ENCODE measurements at places on chromosomes 16 and 17. TPM values are rescaled to one million over a fixed set of nuclear protein-coding genes. Genes with fewer than 3 reads are reported as not detected.

GRCh38 chr17:43911904-43912303 lies 4.6 kb upstream of the MPP2 start:
- H3K36me3 ChIP-seq: no peaks in the 10 kb centered on the region
- H3K27ac ChIP-seq: no peak overlapping the region
- DNase-seq: no peak
- no peak overlapping the region for H3K4me3 ChIP-seq
- no peaks in the 10 kb centered on the region for H3K4me1 ChIP-seq

DNA sequence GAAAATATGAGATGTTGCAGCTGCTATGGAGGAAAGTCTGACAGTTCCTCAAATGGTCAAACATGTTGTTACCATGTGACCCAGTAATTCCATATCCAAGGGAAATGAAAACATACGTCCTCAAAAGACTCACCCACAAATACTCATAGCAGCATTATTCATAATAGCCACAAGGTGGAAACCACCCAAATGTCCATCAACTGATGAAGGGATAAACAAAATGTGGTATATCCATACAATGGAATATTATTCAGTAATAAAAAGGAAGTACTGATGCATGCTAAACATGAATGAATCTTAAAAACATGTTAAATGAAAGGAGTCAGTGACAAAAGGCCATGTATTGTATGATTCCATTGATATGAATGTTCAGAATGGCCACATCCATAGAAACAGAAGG lies 140.2 kb downstream of the PITPNC1 start:
- DNase-seq: no peak
- H3K27ac ChIP-seq: no peak overlapping the region
- no peaks in the 10 kb centered on the region for H3K27me3 ChIP-seq
- no peak overlapping the region for H3K4me3 ChIP-seq

SMYD4 gene
- total RNA-seq: 6.1 TPM

GRCh38 chr17:41096055-41096454 lies 1.9 kb downstream of the KRTAP4-8 start:
- H3K4me3 ChIP-seq: no peak overlapping the region
- no peaks in the 10 kb centered on the region for H3K36me3 ChIP-seq
- no peak overlapping the region for H3K27ac ChIP-seq
- no peaks in the 10 kb centered on the region for H3K27me3 ChIP-seq
- no peak for DNase-seq

KRTAP4-9 gene
- total RNA-seq: not detected

DYNLRB2 gene
- 0.46 TPM for total RNA-seq

KATNIP gene
- total RNA-seq: 17.2 TPM

GRCh38 chr17:55926276-55926990 lies 175.6 kb downstream of the PCTP start:
- no peak overlapping the region for H3K4me3 ChIP-seq
- H3K36me3 ChIP-seq: no peaks in the 10 kb centered on the region
- H3K27me3 ChIP-seq: no peaks in the 10 kb centered on the region
- H3K27ac ChIP-seq: no peak overlapping the region
- H3K4me1 ChIP-seq: no peaks in the 10 kb centered on the region
- DNase-seq: no peak

DNA sequence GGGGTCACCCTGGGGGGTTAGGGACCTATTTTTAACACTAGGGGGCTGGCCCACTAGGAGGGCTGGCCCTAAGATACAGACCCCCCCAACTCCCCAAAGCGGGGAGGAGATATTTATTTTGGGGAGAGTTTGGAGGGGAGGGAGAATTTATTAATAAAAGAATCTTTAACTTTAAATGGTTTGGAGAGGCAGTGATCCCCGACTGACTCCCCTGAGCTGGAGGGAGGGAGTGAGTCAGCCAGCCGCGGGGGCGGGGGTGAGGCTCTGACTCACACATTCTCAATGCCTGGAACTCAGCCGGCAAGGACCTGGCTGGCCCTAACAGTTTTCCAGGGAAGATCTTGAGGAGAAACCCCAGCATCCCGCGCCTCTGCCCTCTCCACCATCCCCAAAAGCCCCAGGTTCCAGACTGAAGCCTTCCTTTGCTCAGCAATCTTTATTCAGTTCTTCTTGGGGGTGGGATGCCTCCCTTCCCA lies 1.5 kb downstream of the HCFC1R1 start:
- no peak overlapping the region for H3K4me3 ChIP-seq
- DNase-seq: peak; percentile 88
- H3K4me1 ChIP-seq: peaks cover 32% of the 10 kb centered on the region
- peak overlapping the region; percentile 97 for H3K27ac ChIP-seq
- H3K27me3 ChIP-seq: no peaks in the 10 kb centered on the region
- peaks cover 3% of the 10 kb centered on the region for H3K36me3 ChIP-seq

DNA sequence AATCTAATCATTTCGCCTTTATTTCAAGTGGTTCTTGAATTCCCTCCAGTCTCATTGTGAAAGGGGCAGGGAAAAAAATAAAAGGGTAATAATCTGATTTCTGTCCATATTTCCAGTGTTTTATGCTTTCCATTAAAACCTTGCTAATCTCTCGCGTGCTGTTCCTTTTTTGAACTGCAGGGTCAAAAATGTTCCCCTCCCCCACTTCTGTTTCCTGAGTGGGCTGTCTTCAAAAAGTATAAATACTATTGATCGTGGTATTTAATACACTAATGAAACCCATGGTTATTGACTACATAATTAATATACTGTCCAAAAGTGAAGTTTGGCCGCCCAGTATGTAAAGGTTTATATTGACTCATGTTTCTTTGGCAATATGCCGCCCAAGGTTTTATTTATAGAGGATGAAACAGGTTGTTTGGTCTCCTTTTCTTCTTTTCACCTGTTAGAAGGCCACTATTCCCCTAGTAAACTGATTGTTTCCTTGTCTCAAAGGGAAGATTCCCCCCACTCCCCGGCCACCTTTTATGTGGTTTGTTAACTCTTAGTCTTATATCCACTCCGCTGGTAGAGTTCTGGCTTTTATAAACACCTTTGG lies 69.7 kb downstream of the RPA1 start:
- no peaks in the 10 kb centered on the region for H3K4me1 ChIP-seq
- H3K4me3 ChIP-seq: no peak overlapping the region

DNA sequence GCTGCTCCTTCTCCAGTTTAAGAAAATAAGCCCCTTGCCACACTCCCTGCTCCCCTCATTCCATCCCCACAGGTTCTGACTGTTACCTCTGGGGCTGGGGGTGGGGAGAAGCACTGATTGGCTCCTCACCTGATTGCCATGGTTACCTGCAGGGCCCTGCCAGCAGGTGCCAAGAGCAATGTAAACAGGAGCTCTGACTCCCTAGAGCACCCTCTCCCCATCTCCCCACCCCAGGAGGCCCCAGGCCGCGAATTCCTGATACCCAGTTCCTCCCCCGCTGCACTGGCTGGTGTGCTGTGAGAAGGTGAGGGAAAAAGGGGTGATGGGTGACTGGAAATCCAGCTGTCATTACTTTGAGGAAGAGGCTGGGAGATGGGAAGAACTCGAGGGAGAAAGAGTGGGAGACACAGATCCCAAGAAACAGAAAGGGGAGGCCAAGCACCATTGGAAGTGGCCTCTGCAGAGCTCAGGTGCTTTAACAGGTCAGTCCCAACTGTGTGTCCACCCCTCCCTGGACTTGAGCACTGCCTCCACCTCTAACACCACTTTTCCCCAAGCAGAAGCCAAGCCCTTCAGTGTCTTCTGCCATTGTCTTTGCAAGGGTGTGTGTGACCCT lies 4.5 kb downstream of the PCGF2 start:
- H3K27me3 ChIP-seq: no peaks in the 10 kb centered on the region
- H3K4me1 ChIP-seq: peaks cover 48% of the 10 kb centered on the region
- peak overlapping the region; percentile 91 for H3K27ac ChIP-seq
- no peak overlapping the region for H3K4me3 ChIP-seq
- DNase-seq: no peak
- no peaks in the 10 kb centered on the region for H3K36me3 ChIP-seq

SLC9A5 gene
- total RNA-seq: 0.22 TPM

CCL5 gene
- 2.5 TPM for total RNA-seq

DNA sequence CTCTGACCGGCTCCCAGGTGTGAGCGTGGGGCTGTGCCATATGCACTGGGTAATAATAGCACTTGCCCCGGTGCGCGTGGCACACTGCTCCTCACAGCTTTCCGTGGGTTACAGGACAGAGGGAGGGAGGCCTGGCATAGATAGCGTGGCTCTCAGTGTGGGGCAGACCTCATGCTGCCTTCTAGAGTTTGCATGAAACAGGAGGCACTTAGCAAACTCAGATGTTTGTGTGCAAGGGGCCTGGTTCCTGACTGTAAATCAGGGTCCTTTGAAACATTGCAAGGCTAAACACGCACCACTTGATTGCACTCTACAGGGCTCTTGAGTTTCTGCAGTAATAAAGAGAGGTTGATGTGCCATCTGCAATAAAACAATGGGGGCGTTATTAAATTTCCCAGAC lies 101.7 kb downstream of the RPTOR start:
- H3K36me3 ChIP-seq: no peaks in the 10 kb centered on the region
- H3K4me3 ChIP-seq: no peak overlapping the region
- no peak for DNase-seq

- no peaks in the 10 kb centered on the region for H3K36me3 ChIP-seq
- no peak overlapping the region for H3K4me3 ChIP-seq
- no peak for DNase-seq
- H3K27ac ChIP-seq: no peak overlapping the region
- no peaks in the 10 kb centered on the region for H3K4me1 ChIP-seq
Observed at GRCh38 chr16:30366511-30366910, 3.8 kb downstream of the TBC1D10B start.

SLC6A2 gene
- 0.25 TPM for total RNA-seq

DNA sequence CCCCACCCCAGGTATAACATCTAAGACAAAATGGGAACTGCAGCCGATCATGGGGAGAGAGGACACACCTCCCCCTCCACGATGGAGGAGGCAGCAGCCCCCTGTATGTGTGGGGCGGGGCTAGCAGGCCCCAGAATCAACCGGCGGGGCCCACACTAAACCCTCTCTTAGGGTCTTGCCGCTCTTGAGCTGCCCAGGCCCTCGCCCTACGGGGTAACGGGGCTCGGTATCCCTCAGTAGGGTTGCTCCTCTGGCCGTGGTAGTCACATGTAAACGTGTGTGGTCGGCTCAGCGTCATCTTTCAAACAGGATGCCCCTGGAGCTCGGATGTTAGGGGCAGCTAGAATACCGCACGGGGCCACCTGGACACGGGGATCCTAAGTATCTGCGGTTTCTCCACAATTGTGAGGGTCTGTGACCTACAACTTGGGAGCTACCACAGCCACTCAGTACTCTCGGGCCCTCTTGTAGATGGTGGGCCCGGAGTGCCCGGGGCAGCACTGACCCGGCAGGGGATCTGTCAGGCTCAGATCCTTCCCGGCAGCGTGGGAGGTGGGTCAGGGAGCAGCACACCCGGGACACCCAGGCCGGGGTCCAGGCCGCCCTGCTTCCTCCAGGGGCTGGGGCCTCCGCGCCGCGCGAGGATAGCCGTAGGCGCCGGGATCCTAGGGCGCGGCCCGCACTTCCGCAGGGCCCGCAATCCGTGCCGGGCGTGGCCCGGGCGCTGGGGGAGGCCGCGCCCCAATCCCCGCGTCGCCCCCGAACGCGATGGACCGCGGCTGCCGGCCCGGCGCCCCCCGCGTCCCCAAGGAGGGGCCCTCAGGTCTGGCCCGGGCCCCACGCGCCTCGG lies 781 bp downstream of the ARHGDIA start:
- H3K27ac ChIP-seq: peak overlapping the region; percentile 97
- H3K27me3 ChIP-seq: no peaks in the 10 kb centered on the region
- H3K4me1 ChIP-seq: peaks cover 21% of the 10 kb centered on the region
- H3K4me3 ChIP-seq: peak overlapping the region; percentile 87

- no peaks in the 10 kb centered on the region for H3K4me1 ChIP-seq
- no peak overlapping the region for H3K4me3 ChIP-seq
- no peak for DNase-seq
- H3K27ac ChIP-seq: no peak overlapping the region
Observed at GRCh38 chr17:63173903-63174302, 207.9 kb downstream of the TANC2 start.

RARA gene
- total RNA-seq: 10.8 TPM

- H3K27ac ChIP-seq: no peak overlapping the region
- H3K27me3 ChIP-seq: no peaks in the 10 kb centered on the region
- H3K4me1 ChIP-seq: no peaks in the 10 kb centered on the region
- H3K4me3 ChIP-seq: no peak overlapping the region
- peaks cover 4% of the 10 kb centered on the region for H3K36me3 ChIP-seq
- DNase-seq: no peak
Observed at GRCh38 chr17:60665602-60666001, 12.0 kb upstream of the BCAS3 start.

GRCh38 chr17:28427371-28427770 lies 21.4 kb upstream of the SLC46A1 start:
- H3K4me1 ChIP-seq: no peaks in the 10 kb centered on the region
- no peak overlapping the region for H3K4me3 ChIP-seq
- H3K36me3 ChIP-seq: no peaks in the 10 kb centered on the region
- DNase-seq: no peak
- H3K27me3 ChIP-seq: no peaks in the 10 kb centered on the region

DNA sequence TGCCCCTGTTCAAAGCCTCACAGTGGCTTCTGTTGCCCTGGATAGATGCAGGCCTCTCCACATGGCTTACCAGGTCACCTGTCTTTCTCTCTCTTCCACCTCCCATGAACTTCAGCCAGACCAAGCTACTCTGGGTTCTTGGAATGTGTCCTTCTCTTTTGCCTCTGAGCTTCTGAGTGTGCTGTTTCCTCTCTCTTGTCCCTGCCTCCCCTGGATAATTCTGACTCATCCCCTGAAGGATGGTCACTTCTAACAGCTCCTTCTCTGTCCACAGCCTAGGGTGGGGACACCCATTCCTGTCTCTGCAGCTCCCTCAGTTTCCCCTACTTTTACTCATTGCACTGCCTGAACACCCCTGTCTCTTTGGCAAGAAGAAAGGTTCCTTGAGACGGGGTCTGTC lies 2.9 kb downstream of the GUCY2D start:
- H3K4me3 ChIP-seq: no peak overlapping the region
- peaks cover 6% of the 10 kb centered on the region for H3K4me1 ChIP-seq
- H3K27me3 ChIP-seq: peaks cover 5% of the 10 kb centered on the region
- no peak overlapping the region for H3K27ac ChIP-seq

DNA sequence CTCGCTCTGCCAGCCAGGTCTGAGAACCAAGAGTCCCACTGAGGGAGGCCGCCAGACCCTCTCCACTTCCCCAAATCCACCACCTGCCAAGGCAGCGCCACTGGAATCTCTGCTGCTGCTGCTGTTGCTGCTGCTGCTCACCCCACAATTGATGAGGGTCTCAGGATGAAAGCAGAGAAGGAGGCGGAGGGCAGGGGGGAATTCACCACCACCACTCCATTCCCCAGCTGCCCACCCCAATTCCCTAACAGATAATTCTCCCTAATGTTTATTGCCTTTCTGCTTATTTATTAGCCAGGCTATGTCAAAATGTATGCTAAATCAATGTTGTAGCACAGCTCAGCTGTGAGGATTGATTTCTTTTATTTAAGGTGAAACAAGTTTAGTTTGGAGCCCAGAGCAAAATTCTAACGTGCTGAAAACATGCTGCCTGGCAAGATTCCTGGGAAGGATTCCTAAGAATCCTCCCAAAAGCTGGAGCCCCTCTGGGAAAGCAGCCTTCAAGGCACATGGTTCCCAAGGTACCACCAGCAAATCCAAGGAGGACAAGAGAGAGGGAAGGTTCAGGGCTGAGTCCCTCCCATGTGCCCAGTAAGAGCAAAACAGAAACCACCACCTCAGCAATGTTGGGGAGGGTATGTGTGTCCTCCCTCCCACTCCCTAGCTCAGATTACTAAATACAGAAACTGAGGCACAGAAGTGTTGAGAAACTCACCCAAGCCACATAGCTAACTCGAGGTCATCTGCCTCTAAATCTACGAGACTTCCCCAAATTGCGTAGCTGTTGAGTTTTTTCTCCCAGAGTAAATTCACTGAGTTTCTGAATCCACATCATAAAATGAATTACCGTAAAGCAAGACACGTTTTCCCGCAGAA lies 12.2 kb upstream of the CDH5 start:
- H3K4me3 ChIP-seq: no peak overlapping the region
- H3K27ac ChIP-seq: no peak overlapping the region
- no peak for DNase-seq
- H3K27me3 ChIP-seq: no peaks in the 10 kb centered on the region
- H3K4me1 ChIP-seq: no peaks in the 10 kb centered on the region

CCL7 gene
- not detected for total RNA-seq

CEP131 gene
- 3.4 TPM for total RNA-seq
